CD4-positive, alpha-beta T cell (primary cell): ENCODE measurements at places on chromosomes 12 and 14.
A peak's percentile ranks its signal among the peaks of the same experiment; 100 is the strongest.

- peak; percentile 2 for DNase-seq
Measured at GRCh38 chr12:114684098-114684869, at the start of gene TBX3. Gene TBX3 (minus strand): TSS chr12:114684175. CDS start chr12:114683200, 975 bp downstream.

DNA sequence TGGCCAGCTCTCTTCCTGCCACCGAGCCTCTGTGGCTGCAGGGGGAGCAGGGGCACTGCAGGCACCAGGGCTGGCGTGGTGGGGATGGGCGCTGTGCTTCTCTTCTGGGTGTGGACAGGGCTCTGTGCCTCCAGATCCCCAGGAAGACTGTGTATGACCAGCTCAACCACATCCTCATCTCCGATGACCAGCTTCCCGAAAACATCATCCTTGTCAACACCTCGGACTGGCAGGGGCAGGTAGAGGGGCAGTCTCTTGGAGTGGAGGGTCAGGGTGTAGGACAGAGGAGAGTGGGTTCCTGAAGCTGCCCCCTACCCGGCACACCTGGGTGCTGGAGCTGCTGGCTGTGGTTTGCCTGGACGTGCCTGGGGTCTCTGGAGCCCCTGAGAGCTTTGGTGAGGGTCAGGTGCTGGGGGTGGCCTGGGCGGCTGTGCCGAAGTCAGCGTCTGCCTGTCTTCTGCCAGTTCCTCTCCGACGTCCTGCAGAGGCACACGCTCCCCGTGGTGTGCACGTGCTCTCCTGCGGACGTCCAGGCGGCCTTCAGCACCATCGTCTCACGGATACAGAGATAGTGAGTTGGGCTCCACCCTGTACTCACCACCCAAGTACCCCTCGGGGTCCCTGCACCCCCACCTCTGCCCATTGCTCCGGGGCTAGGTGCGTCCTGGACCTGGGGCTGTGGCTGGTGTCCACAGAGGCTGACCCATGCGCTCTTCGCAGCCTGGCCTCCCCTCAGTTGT, 15.8 kb upstream of the TEX22 start:
- no peak for DNase-seq

DNA sequence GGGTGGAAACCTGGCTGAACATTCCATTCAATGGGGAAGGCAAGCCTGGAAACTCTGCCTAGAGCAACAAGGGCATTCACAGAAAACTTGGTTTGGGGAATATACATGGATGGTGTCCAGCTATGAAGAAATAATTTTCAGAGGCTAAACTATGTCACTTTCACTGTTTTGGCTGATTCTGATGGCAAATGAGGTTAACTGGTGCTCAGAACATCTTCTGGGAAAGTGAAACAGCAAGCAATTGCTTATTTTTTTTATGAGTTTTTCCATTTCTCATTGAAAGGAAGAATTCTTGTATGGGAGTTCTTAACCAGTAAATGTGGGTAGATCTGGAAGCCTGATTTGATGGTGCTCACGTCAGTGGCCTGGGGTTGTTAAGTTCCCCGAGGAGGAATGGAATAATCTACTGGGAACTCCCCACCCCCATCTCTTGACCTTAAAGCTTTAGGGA, 132.8 kb upstream of the BTG1 start:
- no peak for DNase-seq

DNA sequence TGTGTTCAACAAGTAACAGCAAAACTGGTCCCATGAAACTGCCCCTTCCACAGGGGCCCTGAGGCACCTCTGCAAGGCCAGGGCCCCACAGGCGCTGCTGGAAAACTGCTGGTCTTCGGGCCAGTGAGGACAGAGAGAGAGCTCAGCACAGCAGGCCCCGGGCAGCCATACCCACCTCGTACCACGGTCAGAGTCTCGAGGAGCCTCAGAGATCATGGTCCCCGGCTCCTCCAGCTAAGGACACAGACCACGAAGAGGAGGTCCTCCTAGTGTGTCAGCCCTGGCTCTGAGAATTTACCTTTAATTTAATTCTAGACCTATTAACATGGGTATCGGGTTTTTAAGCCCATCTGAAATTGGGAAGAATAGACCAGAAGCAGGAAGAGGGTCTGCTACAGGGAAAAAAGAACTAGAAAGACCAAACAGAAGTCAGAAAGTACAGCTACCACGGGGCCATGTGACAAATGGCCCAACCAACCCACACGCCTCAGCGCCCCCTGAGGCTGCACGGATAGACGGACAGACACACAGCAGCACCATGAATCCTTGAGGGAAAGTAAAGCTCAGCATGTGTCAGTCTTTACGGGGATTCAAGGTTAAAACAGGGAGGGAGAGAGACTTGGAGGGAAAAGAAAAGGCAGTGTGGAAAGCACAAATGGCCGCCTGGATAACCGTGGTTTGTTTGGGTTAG, 22.9 kb downstream of the ANKRD9 start:
- no peak for DNase-seq

- no peak for DNase-seq
Measured at GRCh38 chr14:92670160-92670559, 78.3 kb downstream of the LGMN start.

GRCh38 chr12:38825006-38825405, 80.4 kb downstream of the CPNE8 start:
- no peak for DNase-seq

DNA sequence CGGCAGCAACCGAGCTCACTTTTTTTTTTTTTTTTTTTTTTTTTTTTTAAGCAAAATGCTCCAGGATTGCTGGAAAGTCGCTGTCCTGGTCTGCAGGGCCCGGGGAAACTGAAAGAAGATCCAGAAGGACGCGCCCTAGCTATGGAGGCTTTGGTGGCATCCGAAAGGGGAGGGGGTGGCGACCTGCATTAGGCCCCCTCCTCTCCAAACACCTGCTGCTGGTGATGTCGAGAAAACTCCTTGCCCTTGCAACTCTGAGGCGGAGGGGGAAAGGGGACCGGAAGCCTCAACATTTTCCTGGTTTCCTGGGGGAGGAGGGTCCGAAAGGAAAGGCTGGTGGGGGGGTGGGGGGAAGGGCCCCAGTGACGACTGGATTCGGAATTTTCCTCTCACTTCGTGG, 421.1 kb downstream of the VRK1 start:
- DNase-seq = no peak

DNA sequence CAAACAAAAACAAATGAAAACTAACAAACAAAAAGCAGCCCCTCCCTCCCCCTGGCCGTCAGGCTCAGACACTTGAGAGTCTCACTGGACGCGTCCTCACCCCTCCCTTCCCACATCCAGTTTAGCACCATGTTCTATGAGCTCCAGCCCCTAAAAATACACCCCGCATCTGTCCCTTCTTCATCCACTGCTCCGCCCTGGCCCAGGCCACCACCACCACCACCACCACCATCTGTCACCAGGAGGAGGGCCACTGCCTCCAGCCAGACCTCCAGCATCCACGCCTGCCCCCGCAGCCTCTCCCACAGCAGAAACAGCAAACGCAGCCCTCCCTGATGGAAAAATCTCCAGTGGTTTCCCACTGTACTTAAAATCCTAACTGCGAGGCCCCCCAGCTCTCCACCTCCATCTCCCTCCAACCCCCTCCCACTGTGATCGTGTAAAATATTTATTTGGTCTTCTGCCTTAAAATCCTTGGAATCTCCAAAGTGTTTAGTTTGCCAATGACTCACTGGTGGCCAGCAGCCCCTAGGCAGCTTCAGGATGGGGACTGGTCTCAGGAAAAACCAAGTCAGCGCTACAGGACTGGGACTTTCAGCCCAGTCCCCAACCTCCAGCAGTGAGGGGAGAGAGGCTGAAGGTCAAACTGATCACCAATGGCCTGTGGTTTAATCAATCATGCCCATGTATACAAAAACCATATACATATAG, 95.1 kb downstream of the SCARB1 start:
- no peak for DNase-seq

GRCh38 chr12:58967561-58967960, 47.3 kb upstream of the LRIG3 start:
- no peak for DNase-seq

DNA sequence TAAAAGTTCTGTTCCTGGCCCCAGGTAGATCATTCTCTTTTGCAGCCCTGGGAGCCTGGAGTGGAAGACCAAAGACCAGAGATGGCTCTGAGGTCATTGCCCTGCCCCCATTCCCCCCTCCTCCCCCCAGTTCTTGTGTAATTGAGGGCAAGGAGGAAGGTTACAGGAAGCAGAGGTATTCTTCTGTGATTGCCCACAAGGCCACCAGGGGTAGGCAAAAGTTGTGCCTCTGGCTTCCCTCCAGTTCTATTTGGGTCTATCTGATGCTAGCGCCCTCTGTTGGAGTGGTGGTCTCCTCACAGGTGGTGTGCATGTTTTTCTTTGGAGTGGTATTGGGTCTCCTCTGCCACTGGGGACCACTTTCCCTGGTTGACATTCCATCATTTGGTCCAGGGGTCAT, 41.2 kb upstream of the CRY1 start:
- DNase-seq = no peak

DNA sequence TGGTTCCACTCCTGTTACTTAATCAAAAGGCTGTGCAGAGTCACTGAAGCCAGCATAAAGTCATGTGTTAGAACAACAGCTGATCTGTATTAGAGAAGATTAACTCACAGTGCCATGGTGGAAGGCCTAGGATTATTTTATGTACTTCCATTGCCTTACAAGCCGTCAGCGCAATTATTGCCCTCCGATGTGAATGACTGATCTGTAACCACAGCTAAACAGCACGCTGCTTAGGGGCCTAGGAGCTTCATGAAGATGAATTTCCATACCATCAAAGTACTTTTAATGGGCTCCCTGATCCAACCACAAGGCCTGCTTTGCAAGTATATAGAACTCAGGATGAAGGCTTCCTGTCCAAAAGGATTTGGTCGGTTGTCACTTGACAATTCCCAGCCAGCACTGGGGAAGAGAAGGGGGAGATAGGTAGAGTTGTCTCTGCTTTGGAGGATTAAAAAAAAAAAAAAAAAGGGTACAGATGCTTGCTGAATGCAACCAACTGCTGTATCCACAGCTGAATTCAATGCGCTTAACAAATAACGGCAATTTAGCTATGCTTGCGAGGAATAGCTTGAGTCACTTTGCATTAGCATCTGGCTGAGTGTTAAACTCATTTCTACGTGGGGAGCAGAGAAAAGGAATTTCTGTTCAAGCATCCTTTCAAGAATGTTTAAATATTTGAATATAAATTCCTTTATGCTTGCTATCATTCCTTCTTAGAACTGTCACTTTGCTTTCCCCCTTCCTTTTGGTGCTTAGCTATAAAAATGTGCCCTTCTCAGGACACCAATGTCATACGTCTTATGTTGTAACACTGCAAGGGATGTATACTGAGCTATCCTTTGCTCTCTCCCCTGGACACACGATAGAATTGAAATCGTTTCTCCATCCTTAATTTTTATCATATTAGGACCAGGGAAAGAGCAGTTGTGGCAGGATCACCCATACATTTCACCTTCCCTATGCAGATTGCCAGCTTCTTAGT, 387.8 kb downstream of the SOX5 start:
- DNase-seq = no peak

GRCh38 chr14:50837850-50838470, 7.0 kb upstream of the NIN start:
- DNase-seq = no peak

DNA sequence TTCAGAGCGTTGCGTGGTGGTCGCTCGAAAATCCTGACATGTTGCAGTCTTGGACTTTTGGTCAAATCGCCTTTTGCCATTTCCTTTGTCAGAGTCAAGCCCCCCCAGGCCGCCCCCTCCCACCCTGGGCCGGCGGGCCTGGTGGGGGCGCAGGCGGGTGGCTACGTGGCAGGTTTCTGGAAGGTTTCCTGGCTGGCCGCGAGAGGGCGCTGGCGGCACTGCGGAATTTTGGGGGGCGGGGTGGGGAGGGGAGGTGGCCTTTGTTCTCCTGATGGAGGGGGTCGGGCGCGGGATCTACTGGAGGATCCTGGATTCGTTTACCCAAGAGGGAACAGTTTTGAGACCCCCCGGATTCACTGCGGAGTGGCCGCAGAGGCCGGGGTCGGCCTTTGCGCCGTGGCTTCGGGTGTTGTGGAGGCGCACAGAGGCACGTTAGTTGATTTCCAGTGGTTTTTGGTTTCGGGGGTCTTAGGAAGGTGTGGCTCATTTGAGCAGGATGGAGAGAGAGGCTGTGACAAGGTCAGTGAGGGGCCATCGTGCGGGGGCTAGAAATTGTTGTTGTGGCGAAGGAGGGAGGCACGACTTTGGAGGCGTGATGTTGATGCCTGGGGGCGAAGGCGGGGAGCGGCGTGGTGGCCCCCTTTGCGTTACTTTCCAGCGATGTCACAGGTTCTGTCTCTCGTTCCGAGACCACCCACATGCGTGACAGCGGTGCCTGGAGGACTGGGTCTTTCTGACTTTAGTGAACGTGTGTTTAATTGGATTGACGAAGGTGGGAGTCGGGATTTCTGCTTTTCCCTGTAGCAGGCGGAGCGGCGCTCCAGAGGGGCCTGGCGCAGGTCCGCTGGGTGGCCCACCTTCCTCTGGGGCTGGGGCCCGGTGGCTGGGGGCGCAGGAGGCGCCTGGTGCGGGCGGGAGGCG, 1.4 kb downstream of the MEG3 start:
- no peak for DNase-seq

DNA sequence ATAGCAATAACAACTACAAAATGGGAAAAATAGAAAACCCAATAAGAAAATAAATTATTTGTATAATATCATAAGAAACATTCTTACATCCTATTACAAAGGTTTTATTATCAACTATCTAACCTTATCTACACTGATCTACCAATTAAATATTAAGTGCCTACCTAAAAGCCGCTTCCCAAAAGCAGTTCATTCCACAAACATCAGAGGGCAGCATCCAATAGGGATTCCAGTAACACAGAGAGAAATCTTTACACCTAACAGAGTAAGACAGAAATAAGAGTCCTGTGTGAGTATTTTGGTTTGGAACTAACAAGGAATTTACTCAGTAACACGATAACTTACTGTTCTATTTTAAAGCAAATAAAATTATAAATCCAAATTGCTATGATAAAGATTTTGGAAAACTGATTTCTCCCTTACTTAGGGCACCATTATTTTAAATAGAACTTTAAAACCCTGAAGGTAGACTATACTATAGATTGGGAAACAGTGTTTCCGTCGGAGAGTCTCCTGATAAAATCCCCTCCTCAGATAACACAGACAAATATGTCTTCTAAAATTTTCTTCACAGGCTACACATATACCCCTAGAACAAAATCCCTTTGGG, 15.0 kb downstream of the GXYLT1 start:
- DNase-seq = no peak

- DNase-seq = no peak
Measured at GRCh38 chr12:123034865-123035264, 54.4 kb downstream of the ARL6IP4 start.

- DNase-seq = peak; percentile 62
Measured at GRCh38 chr14:68685419-68686204, 107.3 kb downstream of the ZFP36L1 start.

- DNase-seq = no peak
Measured at GRCh38 chr12:85549640-85550039, 269.6 kb downstream of the ALX1 start.
